ENCODE measurements at places on chromosomes 2 and 18.

DNA sequence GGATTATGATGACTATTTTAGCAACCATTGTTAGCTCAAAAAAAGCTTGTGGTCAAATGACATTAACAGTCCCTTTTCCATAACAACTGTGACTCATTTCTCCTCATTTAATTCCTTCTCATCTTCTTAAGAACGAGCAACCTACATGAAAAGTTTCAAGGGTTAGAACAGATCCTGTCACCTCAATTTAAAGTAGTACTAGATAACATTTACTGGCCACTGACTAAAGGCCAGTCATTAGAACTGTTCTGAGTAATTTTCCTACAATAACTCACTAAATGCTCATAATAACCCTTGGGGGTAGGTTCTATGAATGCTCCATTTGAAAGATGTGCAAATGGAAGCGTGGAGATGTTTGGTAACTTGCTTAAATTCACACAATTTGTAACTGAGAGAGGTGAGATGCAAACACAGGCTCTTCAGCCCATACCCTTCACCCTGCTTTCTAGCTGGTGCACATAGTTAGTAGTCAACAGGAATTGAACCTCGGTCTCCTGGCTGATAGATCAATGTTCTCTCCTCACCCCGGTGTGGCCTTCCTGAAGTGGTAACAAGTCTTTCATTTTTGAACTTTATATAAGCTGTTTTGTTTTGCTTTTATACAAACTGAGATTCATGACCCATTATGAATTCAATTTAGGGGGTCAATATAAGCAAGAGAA lies 212.5 kb downstream of the SETBP1 start:
- no peak for DNase-seq

DNA sequence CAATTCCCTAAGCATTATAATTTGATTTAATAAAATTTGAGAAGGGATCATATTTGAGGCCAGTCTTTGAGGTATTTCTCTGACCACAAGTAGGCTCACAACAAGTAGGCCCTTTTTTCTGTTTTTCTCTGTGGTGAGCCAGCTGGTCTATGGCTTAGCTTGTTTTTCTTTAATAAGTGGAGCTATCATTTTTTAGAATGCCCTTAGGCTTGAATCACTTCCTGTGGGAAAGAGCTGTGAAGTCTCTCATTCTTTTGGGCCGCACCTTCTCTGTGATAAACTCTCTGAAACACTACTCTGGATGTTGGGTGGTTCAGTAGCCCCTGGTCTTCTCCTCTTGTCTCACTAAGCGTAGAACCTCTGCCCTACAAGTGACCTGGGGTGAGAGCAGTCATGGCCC lies 235.9 kb downstream of the SUCLG1 start:
- no peak for DNase-seq

- no peak for DNase-seq
Measured at GRCh38 chr2:148819019-148819585, 55.9 kb upstream of the KIF5C start.

GRCh38 chr2:59540864-59541263 lies 1012.6 kb downstream of the BCL11A start:
- no peak for DNase-seq

- DNase-seq = peak; percentile 89
Measured at GRCh38 chr2:134917888-134918525, 615 bp upstream of the CCNT2 start.

DNA sequence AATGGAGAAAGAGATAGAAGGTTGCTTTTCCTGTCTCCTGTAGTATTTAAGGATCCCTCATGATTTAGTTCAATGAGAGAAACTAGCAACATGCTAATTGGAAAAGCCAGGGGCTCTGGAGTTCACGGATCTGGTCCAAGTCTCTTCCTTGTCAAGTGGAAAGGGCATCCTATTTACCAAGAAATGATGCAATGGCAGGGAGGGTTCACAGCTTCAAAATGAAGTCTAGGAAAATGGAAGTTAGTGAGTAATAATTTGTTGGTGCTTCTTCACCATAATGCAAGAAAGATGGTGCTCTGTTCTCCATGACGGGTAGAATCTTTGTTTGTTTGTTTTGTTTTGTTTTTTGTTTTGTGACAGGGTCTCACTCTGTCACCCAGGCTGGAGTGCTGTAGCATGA lies 34.6 kb upstream of the SP3 start:
- DNase-seq = no peak

GRCh38 chr2:215637651-215638050 lies 201.8 kb upstream of the FN1 start:
- no peak for DNase-seq

GRCh38 chr2:3683748-3684454 lies 19.5 kb upstream of the DCDC2C start:
- no peak for DNase-seq

GRCh38 chr2:30781961-30782533 lies 25.2 kb downstream of the CAPN13 start:
- DNase-seq = no peak

- no peak for DNase-seq
Measured at GRCh38 chr2:8416849-8417832, 264.7 kb upstream of the ID2 start.

GRCh38 chr2:126893153-126893552 lies 5.5 kb upstream of the TEX51 start:
- no peak for DNase-seq

DNA sequence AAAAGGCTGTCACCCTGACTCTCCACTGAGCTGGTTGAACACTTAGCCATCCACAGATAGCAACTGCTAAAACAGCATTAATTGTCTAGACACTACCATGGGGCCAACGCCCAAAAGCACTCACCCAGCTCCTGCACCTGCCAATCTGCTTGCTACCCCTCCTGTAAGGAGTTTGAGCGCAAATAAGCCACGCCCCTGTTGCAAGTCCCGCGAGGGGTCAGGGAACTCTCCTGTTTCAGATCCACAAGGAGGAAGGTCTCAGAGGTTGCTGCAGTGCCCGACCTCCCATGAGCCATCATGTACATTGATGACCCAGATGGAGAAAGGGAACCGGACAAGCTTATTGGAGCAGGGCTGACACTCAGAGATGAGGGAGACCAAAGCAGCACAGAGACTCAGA lies 106.8 kb downstream of the ZNF516 start:
- no peak for DNase-seq

GRCh38 chr2:132417430-132418035 lies 928 bp downstream of the GPR39 start:
- DNase-seq = no peak

DNA sequence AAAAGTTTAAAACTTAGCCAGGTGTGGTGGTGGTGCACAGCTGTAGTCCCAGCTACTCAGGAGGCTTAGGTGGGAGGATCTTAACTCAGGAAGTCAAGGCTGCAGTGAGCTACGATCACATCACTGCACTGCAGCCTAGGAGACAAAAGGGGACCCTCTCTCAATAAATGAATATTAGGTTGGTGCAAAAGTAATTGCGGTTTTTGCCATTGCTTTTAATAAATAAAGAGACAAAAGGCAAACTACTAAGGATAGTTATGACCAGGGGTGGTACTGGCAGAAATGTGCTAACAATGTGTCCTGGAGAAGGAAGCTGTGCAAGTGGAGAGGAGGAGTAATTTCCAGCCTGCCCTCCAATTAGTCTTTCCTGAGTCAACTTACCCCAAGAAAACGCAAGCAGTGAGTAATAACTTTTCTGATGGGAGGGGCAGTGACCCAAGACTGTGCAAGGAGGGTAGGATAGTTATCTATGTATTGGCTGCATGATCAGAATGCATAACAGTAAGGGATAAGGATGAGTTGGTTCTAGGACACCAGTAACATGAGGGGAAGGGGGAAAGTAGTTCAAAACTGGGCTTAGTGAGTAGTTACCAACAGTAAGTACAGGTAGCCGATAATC lies 1.5 kb downstream of the EXOC6B start:
- DNase-seq = no peak

GRCh38 chr2:46967990-46968647 lies 52.5 kb upstream of the MCFD2 start:
- DNase-seq = no peak

GRCh38 chr2:36616947-36617346 lies 19.0 kb upstream of the FEZ2 start:
- DNase-seq = no peak

DNA sequence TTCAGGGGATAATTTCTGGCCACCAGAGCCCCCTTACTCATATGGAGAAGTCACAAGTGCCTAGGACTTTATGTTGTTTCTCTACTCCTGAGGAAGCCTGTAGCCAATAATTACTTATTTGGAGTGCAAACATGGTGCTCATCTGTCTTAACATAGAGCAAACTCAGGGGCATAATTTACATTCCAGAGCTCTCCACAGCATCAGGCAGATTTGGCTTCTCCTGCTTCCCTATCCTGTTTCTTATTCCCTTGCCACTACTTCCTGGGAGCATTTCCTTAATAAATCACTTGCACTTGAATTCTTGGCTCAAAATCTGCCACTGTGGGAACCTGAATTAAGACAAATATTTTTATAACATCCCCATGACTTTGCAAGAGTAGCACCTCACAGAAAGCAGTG lies 960.9 kb downstream of the SOCS6 start:
- DNase-seq = no peak

GRCh38 chr2:182584462-182584861 lies 131.6 kb upstream of the DNAJC10 start:
- no peak for DNase-seq

DNA sequence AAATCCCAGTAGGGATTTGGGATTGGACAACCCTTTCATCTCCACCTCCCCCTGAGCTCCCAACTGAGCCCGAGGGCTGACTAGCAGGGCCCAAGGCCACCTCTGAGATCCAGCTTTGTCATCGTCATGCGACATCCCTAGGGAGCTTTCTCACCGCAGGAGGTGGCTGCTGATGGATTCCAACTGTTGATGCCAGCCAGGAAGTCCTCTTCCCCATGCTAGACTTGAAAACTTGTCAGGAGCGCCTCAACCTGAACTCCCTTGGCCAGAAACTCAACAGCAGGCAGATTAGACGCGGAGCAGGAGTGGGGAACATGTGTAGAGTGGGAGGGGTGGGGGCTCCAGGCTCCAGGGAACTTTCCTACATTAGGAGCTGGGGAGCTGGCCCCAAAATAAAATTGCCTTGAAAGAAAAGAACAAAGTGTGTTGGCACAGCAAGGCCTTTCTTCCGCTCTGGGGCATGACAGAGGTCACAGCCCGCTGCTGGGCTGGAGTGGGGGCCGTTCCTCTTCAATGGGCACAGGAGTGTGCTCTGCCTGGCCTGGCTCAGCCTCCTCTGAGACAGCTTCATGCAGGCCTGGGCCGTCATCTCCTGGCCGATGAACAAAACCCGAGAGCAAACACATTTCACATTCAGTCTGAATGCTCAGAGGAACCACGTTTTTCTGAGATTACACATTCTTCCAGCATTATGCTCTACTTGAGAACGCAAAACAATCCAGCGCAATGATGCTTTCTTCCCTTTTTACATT lies 34.5 kb downstream of the EMILIN2 start:
- DNase-seq = no peak

DNA sequence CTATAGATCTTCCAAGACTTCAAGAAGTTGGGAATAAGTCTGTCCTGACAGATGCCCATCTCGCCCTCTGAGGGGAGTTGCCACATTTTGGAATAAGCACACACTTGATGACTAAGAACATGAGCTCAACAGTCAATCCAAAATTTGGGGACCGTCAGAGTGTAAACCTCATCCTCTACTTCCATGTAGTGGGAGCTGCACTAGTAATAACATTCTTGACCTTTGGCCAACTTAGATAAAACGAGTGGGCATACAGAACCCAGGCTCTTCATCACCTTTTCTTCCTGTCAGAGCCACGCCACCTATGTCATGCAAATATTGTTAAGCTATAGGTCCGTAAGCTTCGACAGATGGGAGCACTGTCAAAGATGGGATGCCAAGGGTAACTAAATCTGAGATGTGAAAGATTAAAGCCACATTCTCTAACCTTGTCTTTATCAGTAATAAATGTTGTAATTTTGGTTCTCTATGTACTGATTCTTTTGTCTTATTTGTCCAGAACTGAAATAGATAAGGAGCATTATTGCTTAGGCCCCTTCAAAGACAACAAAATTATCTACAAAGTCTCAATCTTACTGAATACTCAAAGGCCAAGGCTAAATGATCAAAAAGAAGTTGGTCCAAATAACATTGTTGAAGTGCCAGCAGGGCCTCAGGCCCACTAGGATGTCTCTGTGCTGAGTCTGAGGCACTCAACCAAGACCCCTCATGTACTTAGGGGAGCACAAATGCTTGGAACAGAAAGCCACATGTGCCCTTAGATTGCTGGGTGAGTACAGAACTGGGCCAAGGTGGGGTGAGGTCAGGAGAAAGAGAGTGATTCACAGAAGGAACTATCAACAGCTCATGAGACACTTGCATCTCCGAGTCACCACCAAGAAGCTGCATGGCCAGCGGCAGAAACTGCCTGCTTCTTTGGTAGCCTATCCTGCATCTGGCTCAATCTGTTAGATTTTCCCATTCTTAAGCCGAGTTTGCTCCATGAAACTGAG lies 15.0 kb downstream of the CDH2 start:
- DNase-seq = no peak

DNA sequence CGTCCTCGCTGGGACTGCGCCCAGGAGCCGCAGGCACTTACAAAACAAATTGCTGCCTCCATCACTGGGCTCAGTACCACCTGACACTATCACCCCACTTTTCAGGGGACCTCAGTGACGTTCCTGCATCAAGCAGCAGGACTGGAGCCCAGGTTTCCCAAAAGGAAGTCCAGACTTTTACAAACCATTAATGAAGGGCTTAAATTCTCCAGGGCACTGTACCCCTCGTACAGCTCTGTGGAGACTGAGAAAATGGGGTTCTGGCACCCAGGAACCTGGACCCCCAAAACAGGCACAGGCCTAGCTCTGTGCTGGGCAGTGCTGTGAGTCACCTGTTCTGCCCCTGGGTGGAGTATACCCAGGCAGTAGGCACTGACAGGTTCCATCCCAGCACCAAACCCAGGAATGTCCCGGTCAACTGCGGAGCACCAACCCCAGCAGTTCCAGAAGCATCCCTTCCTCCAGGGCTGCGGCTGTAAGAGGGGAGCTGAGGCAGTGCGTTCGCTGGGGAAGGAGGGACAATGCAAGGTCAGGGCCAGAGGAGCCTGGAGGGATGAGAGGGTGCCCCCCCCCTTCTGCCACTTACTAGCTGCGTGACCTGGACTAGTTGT lies 24.6 kb upstream of the NOTO start:
- DNase-seq = no peak

DNA sequence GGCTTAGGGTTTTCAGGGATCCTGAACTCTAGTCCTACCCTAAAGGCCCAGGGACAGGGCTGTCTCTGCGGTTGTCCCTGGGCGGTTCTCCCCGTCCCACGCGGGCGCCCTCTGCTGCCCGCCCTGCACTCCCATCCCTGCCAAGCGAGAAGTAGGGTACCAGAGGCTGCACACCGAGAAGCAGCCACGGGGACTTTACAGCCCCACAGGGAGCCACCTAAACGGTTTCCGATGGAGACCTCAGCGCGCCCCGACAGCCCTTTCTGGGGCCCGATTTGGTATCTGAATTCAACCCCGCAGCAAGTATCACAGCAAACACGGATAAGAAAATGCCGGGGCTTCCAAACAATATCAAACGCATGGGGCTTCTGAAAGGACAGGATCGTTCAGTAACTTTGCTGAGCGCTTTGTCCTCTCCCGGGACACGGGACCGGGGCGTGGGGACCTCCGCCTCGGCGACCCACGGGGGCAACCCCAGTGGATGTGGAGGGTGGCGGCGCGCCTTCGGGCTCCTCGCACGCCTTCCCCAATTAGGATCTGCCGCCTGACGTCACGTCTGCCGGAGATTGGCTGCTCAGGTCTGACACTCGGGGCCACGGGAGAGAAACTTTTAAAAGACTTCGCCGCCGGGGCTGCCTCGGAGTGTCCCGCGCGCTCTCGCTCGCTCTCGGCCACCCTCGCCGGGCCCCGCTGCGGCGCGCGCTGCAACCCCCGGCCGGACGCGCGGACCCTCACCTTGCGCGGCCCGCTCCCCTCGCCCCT lies at the start of gene LTBP1:
TSS of gene LTBP1 (plus strand) at position 640 of the 762 bp plus-strand sequence. CDS start 372 bp downstream, outside the sequence.
- DNase-seq = peak; percentile 56

Measured in CD4-positive, alpha-beta T cell treated with Interleukin-17A for 4 hours (primary cell).